ENCODE measurements at places on chromosomes 4 and X.

DNA sequence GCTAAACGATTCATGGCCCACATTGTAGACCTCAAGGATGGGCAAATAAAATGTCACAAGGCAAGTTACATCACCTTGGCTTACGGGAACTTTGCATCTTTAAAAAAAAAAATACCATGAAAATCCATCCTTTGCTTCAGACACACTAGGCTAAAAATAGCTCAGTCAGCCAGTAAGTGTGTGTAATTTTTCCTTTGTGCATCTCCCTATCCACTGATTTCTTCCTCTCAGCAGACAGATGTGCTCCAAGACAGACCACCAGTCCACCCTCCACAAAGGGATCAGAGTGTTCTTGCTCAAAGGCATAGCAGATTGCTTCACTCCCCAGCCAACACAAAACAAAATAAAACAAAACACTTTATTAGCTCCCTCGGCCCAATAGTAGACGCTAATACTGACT lies 14.6 kb downstream of the LDB2 start:
- no peak for DNase-seq

- DNase-seq: no peak
Observed at GRCh38 chr4:118989098-118990080, 100.7 kb downstream of the SYNPO2 start.

GRCh38 chr4:86957215-86957614 lies 22.4 kb downstream of the AFF1 start:
- DNase-seq: no peak

DNA sequence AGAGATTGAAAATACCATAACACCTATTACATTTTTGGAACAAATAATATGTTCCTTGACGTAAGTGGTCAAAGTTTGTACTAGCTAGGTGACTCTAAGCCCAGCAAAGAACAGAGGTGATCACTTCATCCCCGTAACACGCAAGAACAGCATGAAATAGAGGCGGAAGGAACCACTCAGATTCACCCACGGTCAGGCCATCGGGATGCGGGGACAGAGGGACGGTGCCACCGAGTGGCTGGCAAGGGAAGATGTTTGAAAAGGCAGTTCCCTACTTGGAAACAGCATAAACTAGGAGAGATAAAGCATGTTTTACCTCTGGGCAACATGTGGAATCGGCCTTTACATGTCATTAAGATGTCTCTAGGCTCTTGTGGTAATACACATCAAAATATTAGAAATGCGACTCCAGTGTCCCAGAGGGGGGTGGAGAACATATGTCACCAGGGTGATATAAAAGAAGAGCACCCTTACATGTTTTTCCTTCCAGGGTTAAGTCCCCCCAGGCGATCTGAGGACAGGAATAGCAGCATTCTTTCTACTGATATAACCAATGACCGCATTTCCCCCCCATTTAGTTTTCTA lies 84.0 kb downstream of the PHKA2 start:
- DNase-seq: no peak

- no peak for DNase-seq
Observed at GRCh38 chr4:145847764-145848163, 90.9 kb downstream of the ZNF827 start.

DNA sequence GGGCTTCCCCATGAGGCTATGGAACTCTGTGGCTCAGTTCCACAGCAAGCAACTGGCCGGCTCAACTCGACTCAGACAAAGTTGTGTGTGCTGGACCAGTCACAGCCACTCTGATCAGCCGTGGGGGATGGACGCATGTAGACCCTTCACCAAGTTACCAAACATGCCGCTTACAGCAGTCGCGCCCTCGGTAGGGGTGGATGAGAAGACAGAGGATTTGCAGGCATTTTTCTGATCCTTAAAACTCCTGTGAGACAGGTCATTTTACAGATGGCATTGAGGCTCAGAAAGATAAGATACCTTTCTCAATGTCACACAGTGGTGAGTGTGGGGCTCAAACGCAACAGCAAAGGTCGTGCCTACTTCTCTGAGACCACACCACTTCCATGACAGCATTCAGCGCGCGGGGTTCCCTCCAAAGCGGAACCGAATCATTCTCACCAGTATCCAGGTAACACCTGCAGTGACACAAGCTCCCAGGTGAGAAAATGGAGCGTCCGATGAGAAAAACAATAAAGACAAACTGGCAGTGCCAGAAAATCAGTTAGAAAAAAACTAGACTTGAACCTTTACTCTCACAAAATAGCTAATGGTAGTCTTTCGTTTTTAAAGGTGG lies 83.6 kb downstream of the RELL1 start:
- no peak for DNase-seq

Data from NCI-H1048 (cell line).